ENCODE measurements at places on chromosomes 5 and 9.

- no peak for DNase-seq
These were observed 906 bp downstream of the SLC25A51 start for GRCh38 chr9:37902796-37903646.

DNA sequence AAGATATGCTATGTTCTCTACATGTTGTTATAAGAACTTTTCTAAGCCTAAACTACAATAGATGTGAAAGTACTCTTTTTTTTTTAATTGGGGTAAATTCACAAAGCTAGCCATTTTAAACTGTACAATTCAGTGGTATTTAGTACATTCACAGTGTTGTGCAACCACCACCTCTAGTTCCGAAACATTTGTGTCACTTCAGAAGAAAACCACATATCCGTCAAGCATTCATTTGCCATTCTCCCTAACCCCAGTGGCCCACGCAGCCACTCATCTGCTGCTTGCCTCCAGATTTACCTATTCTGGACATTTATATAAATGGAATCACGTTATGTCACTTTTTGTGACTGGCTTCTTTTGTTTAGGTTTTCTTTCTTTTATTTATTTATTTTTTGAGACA lies 43.1 kb downstream of the SPTAN1 start:
- no peak for DNase-seq

DNA sequence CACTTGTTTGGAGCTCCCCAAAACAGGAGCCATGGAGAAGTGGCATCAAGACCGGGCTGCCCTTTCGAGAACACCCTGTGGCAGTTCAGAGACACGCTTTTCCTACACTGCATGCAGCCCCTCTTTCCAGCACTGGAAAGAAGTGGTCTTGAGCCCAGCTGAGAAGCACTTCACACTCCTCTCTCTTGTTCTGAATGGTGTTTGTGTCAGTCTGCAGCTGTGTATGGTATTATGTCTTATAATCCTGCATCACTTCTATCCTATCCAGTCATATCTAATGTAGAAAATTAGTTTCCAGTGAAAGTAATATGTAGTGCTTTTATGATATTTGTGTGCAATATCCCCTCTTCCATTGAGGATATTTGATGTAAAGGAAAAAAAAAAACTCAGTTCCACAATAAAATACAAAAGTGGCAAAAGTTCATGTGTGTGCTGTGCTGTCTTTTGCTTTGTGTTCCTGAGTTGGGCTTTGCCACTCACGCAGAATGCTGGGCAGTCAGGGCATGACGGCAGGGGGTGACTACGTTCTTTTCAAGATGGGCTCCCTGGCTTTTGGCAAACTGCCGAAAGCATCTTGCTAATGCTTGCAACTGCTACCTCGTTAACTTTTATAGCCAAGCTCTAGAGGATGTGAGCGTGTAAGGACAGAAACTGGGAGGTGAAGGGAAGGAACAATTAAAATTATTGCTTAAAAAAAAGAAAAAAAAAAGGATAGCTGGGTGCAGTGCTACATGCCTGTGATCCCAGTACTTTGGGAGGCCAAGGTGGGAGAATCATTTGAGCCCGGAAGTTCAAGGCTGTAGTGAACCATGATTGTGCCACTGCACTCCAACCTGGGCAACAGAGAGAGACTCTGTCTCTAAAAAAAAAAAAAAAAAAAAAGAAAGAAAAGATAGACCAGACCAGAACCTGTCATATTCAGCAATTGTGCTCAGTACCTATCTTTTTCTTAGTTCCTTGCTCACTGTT lies 102.2 kb downstream of the MAP1B start:
- DNase-seq, result no peak

- no peak for DNase-seq
These were observed 190.5 kb downstream of the PCSK1 start for GRCh38 chr5:96242571-96242970.

DNA sequence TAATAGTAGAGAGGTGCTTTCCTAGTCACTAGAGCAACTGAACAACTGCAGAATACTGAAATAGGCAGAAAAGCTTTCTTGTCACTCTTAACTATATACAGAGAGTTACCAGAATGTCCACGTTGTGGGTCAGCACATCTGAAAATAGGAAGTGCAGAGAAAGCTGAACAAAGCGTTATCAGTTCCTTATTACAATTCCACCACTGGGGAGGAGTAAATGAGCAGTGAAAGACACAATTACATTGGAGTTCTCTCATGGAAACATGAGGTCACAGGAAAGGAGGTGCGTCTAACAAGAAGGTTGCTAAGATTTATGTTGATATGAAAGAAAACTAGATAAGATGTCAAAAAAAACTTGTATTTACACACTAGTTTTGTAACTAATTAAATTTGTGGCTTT lies 461.9 kb upstream of the COX7C start:
- DNase-seq, result no peak

- no peak for DNase-seq
These were observed 17.5 kb downstream of the LCP2 start for GRCh38 chr5:170280011-170280493.

DNA sequence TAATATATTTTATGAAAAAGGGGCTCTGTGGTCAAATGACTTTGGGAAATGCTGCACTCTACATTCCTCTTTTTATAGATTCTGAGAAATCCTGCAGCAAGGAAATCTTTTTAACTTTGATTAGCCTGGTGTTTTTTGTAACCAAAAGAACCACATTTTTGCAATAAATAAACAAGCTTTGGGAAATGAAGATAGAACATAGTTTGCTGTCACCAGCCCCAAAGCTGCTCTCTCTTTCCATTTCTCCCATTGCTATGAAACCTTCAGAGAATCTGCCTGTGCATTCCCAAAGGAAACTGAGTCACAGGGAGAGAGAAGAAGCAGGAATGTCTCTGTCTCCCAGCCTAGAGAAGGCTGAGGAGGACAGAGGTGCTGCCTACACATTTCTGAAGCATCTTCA lies 59.0 kb downstream of the COL15A1 start:
- DNase-seq, result no peak

DNA sequence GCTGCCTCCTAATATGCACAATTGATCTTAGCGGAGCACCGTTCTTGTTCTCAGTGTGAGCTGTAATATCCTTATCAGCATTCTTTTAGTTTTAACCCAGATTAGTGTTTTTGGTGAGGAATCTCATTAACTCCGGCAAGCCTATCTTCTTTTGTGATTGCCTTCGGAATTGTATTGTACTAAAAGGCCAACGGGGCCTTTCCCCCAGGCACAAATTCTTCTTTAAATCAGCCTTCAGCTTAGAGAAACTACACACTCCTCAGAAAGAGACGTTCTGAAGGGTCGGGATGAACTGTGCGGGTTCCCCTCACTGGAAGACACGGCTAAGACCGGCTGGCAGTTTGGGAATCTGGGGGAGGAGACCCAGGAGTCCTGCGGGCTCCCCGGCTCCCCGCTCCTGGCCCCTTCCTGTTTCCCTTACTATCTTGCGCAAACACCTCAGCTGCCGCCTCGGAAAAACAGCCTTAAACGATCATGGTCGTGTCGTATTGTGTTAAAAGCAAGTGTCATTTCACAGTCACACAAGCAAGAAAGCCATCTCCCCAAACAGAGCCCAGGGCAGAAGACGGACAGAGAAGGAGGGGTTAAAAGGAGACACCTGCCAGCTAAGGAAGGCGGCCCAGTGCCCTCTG lies 353.1 kb upstream of the IRX2 start:
- DNase-seq, result no peak

DNA sequence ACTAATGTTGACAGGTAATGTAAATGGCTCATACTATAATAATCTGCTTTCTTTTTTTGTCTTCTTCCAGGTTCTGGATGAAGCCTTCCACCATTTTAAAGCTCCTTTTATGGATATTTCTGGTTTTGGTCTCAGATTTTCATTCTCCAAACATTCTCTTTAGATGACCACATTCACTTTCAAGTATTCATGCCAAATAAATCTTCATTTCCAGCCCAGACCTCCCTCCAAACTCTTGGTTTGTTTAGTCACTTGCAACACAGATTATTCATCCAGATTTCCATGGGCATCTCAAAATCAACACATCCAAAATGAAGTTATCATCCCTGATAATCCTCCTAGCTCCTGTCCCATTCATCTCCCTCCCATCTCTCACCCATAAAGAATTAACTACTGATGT lies 40.3 kb upstream of the SVEP1 start:
- DNase-seq, result no peak

- no peak for DNase-seq
These were observed 931 bp downstream of the FAM219A start for GRCh38 chr9:34457266-34458012.

DNA sequence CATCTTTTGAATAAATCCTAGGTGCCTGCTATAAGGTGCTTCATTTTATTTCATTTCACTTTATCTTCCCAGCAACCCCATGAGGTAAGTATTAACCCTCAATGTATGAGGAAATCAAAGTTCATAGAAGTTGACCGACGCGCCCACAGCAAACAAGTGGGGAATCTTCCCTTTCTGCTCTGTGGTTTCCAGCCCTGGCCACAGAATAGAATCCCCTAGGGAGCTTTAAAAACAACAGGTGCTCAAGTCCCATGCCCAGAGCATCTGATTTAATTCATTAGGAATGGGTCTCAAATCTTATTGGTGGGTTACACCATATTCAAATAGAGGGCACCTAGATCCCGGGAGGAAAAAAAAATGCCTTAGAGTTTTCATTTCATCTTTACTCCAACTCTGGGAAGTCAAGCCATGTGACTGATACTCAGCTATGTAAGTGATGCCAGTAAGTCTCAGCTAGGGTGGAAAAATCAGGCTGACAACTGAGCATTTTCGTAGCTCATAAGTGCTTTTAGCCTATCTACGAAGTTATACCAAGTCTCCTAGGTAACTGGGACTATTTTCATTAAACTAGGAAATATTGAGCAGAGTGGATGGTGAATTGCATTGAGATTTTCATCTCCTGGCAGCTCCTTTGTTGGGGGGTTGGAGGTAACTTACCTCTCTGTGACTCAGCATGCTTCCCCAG lies 353.4 kb upstream of the SLC30A5 start:
- no peak for DNase-seq

GRCh38 chr9:99034149-99034548 lies 70.8 kb upstream of the TGFBR1 start:
- no peak for DNase-seq

- DNase-seq, result no peak
These were observed 411.7 kb upstream of the SLC24A2 start for GRCh38 chr9:20200581-20200980.

DNA sequence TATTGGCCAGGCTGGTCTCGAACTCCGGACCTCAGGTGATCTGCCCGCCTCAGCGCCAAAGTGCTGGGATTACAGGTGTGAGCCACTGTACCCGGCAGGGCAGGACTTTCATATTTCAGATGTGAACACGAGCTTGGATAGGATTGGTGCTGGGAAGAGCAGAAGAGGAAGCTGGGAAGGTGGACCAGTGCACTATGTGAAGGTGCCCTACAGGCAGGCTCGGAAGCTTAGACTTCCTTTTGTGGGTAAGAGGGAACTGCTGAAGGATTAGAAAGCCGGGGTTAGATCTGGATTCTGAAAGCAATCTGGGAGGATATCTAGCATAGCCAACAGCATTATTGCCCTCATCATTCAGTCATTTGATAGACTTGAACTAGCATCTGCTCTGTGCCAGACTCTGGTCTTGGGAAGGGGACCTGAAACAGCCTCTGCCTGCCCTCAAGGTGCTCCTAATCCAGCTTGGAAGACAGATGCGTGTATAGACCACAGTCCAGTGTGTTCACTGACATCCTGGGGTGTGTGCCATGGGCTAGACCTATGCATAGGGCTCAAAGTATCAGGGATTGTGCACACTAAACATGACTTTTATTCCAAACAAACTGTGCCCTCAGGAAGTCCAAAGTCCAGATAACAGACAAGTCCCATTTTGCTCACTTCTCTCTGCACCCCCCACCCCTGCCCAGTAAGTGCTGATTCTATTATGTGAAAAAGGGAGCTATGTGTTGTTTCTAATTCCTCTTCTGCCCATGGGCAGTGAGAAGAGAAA lies 637 bp downstream of the CBY3 start:
- no peak for DNase-seq

DNA sequence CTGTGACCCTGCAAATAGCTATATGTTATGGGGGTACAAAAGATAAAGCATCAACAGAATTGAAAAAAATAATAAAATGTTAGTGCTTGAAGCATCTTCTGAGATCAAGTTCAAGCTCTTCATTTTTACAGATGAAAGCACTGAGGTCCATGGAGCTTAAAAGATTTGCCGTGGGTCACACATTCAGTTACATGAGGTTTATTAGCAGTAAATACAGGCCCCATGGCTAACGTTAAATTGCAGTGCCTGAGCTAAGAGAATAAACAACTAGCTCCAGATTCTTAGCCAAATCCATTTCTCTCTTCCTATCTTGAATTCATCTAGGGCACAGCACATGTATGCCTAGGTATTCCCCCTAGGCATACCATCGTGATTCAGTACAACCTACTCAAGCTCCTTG lies 2052.7 kb upstream of the C9orf72 start:
- no peak for DNase-seq

GRCh38 chr9:89625721-89626687 lies 21.2 kb downstream of the GADD45G start:
- no peak for DNase-seq

Measured in cerebellar nuclear complex (tissue), 1 donor.